ENCODE measurements at places on chromosomes 1 and 21.

DNA sequence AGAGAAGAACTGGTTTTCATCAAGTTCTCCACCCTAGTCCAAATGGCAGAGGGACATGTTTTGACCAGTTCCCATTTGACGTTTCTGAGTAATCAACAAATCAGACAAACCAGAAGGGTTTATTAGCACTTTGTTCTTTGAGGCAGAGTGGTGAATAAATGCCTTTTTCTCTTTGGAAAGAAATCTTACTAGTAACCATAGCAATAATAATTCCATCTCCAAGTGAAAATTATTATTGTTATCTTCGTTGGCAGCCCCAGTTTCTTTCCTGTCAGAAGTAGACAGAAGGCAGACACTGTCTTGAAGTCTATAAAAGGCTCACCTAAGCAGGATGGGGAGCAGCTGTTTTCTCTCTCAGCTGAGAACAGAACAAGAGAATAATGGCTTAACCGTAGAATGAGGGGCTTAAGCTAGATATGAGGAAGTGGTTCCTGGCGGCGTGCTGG, 391.6 kb downstream of the PBX1 start:
- no peak for DNase-seq

GRCh38 chr1:163013826-163014600, 55.1 kb upstream of the RGS4 start:
- no peak for DNase-seq

DNA sequence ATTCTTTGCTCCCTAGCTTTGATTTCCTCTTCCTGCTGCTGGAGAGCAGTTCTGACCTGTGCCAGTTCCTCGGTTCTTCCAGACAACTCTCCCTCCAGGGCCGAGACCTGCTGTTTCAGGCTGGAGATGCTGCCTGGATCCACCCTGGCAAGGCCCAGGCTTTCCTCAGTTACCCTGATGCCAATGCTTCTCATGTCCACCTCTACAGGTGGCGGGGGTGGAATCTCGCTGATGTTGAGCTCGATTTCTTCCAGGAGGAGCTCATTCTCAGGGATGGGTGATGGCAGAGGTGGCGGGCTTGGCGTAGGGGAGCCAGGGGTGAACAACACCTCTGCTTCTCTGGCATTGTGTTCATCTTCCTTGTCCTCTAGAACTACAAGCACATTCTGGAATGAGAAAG, 45.3 kb downstream of the KANK4 start:
- DNase-seq: no peak

GRCh38 chr21:46142582-46143473, 12.6 kb downstream of the FTCD start:
- no peak for DNase-seq

DNA sequence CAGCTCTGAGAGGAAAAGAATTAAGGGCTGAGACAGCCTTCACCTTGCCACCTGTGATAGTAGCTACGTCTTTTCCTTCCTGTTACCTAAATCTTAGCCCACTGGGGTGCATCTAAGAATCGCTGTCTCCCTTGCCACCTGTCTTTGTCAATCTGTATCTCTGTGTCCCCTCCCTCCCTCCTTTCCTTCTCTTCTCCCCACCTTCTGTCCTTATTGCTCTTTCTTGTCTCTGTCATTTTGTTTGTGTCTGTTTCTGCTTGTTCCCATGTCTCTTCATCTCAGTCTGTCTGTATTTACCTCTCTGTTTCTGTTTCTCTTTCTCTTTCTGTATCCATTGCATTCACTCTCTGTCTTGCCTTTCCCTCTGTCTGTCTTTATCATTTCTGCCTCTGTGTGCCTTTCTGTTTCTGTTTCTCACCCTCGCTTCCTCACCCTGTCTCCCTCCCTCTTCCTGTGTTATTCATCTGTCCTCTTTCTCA, 30.2 kb downstream of the SLC22A15 start:
- no peak for DNase-seq

DNA sequence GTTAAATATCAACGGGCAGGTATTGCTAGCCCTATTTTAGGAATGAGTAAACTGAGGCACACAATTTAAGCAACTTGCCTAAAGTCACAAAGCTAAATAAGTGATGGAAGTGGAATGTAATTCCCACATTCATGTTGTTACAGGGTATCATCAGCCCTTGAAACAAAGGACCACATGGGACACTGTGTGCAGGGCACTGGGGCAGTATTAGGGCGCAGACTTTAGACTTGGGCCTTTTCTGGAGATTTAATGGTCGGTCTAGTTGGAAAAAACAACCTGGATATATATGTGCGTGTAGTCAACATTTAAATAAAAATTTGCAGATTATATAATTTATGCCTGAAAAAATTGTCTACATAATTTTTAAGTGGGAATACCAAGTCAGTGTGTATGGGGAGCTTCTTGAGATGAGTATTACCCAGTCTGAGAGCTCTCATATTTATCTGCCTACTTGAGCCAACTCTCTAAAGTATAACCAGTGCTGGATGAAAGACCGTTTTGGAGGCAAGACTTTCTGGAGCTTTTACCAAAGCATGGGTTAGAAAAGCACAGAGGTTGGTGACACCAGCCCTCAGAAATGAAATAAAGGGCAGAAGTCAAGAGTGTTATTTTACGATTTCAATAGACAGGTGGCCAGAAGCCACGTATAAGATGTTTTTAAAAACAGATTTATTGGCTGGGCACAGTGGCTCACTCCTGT, 1.6 kb downstream of the KDM1A start:
- peak; percentile 40 for DNase-seq

DNA sequence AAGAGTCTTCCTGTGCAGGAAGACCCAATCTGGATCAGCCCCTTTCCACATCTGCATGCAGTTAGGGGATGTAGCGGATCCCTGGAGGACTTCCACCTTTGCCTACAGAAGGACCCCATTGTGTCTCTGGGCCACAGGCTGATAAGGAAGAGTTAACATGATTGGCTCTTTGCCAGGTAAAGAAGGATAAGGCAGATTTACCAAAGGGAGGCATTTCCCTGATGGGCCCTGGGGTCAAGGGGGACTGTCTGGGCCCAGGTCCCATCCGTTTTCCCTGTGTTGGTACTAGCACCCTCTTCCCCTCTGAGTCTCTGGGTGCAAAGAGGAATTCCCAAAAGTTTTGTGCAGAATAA, 29.1 kb downstream of the SLC26A9 start:
- DNase-seq: no peak

- no peak for DNase-seq
Observed at GRCh38 chr1:220772846-220773245, 13.9 kb upstream of the MTARC1 start.

DNA sequence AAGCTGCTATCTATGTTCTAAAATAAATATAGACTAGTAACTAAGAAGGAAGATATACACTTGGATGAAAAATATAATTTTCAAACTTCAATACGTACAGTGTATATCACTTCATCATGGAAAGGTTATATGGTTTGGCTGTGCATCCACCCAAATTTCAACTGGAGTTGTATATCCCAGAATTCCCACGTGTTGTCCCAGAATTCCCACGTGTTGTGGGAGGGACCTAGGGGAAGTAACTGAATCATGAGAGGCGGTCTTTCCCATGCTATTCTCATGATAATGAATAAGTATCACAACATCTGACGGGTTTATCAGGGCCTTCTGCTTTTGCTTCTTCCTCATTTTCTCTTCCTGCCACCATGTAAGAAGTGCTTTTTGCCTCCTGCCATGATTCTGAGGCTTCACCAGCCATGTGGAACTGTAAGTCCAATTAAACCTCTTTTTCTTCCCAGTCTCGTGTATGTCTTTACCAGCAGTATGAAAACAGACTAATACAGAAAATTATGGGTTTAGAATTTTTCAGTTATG, 10.7 kb downstream of the NEGR1 start:
- DNase-seq: no peak

DNA sequence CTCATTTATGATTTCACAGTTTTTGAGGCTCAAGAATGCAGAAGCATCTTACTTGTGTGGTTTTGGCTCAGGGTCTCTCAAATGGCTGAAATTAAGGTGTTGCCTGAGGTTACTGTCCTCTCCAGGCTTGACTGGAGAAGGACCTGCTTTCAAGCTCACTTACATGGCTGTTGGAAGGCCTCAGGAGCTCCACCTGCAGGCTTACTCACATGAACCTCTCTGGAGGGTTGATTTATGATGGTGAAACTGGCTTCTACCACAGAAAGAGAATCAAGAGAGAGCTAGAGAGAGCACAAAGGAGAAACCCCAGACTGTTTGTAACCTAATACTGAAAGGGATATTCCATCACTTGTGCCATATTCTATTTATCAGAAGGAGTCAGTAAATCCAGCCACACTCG, 6.2 kb upstream of the KCNK2 start:
- DNase-seq: peak; percentile 46

DNA sequence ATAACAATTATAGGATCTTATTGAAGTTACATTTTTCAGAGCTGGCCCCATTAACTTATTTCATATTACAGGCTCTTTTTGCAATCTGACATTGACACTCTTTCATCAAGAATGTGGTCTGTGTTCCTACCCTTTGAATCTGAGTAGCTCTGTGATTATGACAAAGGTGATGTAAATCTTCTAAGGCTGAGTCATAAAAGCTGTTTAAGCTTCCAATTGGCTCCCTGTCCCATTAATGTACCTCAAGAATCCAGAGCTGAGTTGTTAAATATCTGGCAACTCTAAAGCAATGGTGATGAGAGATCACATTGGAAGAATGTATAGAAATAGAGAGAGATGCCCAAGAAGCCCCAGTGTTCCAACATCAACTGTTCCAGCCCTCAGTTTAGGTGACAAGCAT, 178.5 kb upstream of the DEPDC1 start:
- no peak for DNase-seq

DNA sequence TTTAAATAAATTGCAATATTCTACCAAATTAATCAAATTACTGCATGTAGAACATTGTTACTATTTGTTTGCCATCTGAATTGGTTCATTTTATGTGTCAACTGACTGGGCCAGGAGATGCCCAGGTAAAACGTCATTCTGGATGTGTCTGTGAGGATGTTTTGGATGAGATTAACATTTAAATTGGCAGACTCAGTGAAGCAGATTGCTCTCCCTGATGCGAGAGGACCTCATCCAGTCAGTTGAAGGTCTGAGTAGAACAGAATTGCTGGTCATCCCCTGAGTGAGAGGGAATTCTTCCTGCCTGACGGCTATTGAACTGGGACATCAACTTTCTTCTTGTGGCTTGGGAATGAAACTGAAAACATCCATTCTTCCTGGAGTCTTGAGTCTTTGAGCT, 122.0 kb upstream of the GREM2 start:
- no peak for DNase-seq
